ENCODE measurements at places on chromosomes 6 and 20. TPM values are rescaled to one million over a fixed set of nuclear protein-coding genes. Genes with fewer than 3 reads are reported as not detected.

Gene KIAA1755
- not detected for total RNA-seq

Gene KCNQ5
- total RNA-seq = 24.1 TPM

Gene CDH4
- total RNA-seq = not detected

Gene SYNDIG1
- not detected for total RNA-seq

Gene NKAIN2
- total RNA-seq = not detected

Gene HLA-DOA
- 0.16 TPM for total RNA-seq

Gene SEC23B
- 104 TPM for total RNA-seq

Gene MUCL3
- total RNA-seq = not detected

Gene F13A1
- total RNA-seq = 0.03 TPM

Gene APCDD1L
- not detected for total RNA-seq

Gene MRAP2
- 0.67 TPM for total RNA-seq

Gene MGME1
- 34.9 TPM for total RNA-seq

Gene TFAP2C
- total RNA-seq = 1.5 TPM

Gene EDEM2
- total RNA-seq = 94.9 TPM

Gene TNNC2
- not detected for total RNA-seq

Gene RBBP8NL
- total RNA-seq = not detected

Gene DYNLT2
- total RNA-seq = 0.61 TPM

Gene YTHDF1
- 28.7 TPM for total RNA-seq

Gene THEMIS
- total RNA-seq = not detected

Gene WFDC2
- not detected for total RNA-seq

Gene PACRG
- not detected for total RNA-seq

Data from SK-MEL-5 (cell line).